Hippocampal formation (tissue), 2 donors: ENCODE measurements at places on chromosomes 6 and 20.

DNA sequence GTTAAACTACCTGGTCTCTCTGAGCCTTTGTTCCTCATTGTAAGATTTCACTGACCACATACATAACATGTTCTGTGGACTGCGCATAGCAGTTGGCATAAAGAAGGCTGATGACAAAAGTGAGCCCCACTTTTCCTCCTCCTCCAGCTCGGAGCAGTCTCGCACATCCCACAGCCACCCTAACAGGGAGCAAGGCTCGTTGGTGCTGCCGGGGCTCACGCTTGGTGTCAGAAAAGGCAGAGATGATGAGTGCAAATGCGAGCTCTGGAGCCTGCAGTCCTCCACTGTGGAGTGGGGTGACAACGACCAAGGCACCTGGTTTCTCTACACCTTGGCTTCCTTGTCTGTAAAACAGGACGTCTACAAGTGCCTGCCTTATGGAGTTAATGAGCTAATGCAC lies 9.7 kb downstream of the TGM3 start:
- DNase-seq: no peak

- no peak for DNase-seq
Measured at GRCh38 chr6:166032366-166033200, 135.1 kb downstream of the TBXT start.

- no peak for DNase-seq
Measured at GRCh38 chr6:74656453-74656852, 549.4 kb downstream of the COL12A1 start.

- DNase-seq: no peak
Measured at GRCh38 chr20:50488236-50488806, 21.9 kb upstream of the PTPN1 start.

GRCh38 chr6:25193460-25194171 lies 85.6 kb upstream of the CARMIL1 start:
- DNase-seq: no peak

DNA sequence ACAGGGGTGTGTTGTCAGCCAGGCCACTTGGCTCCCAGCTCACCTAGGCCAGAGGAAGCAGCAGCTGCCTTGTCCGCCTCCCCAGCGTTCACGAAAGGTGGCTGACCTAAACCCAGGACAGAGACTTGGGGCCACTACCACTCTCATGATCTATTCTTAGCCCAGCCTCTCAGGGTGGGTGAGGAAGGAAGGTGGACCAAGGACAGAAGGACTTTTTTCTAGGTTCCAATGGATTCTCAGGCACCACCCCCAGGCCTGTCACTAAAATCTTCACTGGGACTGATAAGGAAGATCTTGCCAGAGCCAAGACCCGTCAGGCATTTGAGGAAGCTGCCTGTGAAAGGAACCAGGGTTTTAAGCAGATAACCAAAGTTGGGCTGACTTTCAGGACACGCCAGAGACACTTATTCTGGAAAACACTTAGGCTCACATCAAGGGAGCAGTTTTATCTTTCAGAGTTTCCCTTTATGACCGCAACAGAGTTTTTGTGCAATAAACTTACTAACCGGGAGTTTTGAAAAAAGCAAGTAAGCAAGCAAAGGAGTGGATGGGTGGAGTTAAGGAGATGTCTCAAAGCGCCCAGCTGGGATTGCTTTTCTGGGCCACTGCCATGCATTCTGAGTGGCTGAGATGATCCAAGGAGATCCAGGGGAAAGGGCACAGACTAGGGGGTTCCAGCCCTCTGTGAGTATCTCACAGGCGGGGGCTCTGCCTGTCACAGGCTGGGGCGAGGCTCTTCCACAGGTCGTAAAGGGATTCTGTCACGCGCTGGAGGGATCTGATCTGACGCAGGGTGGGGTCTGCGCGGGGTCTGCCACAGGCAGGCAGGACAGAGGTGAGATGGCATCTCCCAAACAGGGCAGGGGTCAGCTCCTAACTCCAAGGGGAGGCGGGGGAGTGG lies 989 bp downstream of the FITM2 start:
- DNase-seq: no peak

DNA sequence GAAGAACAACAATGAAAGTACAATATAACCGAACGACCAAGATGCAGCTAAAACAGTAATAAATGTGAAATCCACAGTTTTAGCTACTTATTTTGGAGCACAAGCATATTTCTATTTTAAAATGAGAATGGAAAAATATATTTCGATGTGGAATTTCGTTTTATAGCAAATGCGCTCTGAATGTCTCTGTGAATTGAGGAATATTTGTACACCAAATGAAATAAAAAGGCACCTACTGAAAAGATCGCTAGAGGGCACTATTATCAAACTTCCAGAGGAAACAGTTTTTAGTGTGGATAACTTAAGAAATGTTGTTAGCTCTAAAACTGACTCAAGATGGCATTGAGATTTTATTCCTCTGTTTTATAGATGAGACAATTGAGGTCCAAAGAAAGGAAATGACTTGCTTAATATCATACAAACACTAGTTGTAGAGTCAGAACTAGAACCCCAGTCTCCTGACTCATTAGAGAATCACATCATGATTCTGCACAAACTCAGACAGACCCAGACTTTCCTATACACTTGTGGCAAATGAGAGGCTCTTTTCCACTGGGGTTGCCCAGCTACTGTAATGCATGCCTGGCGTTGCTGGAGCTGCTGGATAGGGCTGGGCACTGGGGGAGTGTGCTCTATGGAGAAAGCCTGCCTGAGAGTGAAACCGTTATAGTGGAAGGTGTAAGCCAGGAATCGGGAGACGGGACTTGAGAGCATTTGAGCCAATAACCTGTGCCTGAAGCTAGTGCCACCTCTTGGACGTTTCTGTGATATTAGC lies 51.9 kb downstream of the GCLC start:
- DNase-seq: peak; percentile 6

DNA sequence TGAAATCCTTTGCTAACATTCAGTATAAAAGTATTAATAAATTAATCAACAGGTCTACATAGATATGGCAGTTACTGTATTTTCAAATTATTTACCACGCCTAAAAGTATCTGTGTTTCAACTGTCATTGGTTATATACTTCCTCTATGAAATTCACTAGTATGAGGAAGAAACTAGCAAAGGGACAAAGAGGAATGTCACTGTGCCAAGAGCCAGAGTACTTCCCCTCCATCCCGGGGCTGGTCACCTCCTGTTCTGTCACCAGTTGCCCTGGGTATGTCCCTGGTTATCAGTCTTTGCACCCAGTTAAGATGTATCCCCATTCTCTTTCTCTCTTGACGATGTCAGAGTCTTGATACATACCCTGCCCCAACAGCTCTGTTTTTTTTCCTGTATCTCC lies 476.8 kb upstream of the SOX4 start:
- no peak for DNase-seq

GRCh38 chr6:37130704-37131103 lies 39.2 kb upstream of the PIM1 start:
- DNase-seq: no peak

GRCh38 chr6:88499845-88500699 lies 333.9 kb upstream of the CNR1 start:
- no peak for DNase-seq

- no peak for DNase-seq
Measured at GRCh38 chr6:132357120-132357519, 44.2 kb downstream of the MOXD1 start.
